ENCODE measurements at places on chromosomes 16 and 17.

DNA sequence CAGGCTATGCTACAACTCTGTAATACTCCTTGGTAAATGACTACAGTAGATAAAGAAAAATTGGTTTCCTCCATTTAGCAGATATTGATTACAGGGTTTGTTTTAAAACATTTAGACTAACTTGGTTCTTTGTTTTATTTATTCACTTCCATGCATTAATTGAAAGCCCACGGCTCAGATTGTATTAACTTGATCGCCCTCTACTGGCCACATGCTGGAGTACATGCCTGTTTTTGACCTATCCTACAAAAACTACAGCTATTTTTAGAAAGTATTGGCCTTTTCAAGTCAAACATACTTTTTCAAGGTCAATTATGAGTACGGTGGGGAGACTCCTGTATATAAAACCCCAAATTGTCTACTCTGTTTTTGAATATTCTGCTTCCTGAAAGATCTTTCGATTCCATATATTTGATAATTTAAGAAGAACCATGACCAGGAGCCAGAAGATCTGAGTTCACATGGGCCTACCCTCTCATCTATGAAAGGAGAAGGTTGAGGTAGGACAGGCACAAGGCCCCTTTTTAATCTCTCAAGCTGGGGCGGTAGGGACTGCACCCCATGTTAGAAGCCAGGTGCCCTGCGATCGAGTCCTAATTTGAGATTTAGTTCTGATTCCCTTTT, 51.8 kb downstream of the CA10 start:
- DNase-seq, result peak; percentile 35

DNA sequence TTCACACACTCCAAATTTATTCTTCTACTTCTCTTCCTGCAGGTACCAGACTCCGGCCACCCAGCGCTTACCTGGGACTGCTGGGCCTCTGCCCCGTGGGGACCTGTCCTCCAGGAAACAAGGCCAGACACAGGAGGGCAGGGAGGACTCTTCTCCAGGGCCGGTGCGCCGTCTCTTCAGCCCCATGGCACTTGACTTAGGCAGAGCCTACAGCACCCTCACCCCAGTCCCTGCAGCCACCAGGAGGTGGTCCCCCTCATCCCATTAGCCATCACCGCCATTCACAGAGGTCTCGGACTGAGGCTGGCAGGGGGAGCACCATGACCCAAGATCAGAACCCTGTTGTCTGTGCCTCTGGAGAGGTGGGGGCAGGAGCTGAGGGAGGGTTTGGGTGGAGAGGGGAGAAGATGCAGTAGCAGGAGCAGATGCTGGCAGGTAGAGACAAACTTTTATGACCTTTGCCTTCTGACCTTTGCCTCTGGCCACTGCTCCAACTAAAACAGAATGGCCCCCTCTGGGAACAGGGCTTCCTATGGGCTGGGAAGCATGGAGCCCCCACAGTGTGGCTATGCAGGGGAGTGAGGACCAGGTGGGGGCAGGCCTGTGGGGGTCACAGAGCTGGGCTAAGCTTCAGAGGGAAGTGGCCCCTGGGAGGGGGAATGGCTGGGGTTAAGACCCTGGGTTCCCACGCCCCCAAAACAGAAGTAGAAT, 1.7 kb upstream of the GCGR start:
- no peak for DNase-seq

DNA sequence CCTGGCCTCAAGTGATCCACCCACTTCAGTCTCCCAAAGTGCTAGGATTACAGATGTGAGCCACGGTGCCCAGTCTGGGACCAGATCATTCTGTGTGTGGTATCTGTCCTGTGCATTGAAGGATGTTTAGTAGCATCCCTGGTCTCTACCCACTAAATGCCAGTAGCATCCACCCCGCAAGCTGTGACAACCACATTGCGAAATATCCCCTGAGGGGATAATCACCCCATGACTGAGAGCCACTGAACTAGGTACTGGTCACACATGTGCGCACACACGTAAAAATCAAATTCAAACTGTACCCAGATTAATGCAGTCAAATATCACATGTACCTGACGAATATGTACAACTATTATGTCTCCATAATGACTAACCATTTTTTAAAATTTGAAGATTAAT, 35.8 kb downstream of the TEKT5 start:
- DNase-seq, result no peak

- peak; percentile 58 for DNase-seq
Measured at GRCh38 chr17:49715717-49716279, 8.0 kb upstream of the SLC35B1 start.

GRCh38 chr16:80540516-80541305, at the start of gene DYNLRB2:
Gene DYNLRB2, plus strand, starts transcription at chr16:80540993. Its CDS starts 84 bp downstream, at chr16:80541077.
- DNase-seq, result peak; percentile 92

- no peak for DNase-seq
Measured at GRCh38 chr16:1047123-1047522, 25.4 kb upstream of the SSTR5 start.

DNA sequence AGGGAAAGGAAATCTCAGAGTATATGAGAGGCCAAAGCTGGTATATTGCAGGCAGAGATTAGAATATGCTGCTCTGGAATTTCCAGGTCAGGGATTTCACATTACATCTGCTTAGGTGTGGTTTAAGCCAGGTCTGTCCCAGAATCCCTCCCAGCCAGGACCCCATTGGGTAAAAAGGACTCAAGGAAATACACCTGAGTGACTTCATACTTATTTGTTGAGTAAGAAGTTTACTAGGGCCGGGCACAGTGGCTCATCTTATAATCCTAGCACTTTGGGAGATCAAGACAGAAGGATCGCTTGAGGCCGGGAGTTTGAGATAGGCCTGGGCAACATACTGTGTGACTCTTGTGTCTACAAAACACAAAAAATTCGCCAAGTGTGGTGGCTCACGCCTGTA, 7.2 kb downstream of the PIPOX start:
- DNase-seq, result no peak

DNA sequence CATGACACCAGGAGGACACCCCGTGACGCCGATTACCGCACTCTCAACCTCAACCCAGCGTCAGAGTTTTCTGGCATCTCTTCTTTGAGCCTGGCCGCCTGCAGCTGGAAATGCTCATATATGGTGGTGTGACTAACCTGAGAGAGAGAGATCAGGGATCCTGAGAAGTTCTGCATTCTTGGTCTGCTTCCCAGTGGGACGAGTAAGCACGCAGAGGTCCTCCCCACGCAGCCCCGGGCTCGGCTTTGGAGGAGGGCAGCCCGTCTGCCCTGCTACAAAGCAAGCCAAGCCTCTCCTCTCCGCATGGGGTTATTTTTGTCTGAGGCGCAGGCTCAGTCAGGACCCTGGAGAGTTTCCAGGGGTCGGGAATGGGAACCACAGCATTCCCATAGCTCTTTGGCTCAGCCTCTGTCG, 16.5 kb downstream of the CRISPLD2 start:
- DNase-seq, result no peak

DNA sequence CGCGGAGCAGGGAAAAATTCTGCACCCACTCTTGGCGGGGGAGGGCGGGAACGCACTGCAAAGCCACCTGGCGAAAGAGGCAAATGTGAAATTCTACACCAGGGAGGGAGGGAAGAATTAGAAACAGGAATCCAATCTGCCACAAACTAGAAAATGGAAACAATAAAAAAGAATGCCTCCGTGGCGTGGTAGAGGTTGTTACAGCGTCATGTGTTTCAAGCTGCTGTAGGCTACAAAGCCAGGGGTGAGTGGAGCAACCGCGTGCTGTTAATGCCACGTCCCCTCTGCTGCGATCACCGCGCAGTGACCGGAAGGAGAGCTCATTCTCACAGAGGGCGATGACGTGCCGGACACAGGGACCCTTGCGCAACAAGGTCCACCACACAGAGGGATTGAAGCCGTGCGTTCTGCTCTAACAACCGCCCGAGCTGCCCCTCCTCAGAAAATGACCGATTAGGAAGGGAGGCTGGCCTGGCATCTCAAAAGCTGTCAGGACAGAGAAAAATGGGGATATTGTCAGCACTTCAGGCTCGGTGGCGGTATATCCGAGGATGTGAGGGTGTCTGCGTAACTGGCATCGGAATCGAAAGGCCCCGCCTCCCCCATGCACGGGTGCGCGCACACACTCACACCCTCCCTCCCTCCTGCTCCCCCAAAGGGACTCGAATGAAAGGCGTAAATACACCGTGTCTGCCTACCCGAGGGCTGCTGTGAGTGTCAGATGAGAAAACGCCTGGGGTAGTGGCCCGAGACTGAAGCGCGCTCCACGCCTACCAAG, 70.8 kb upstream of the TNRC6C start:
- peak; percentile 69 for DNase-seq

DNA sequence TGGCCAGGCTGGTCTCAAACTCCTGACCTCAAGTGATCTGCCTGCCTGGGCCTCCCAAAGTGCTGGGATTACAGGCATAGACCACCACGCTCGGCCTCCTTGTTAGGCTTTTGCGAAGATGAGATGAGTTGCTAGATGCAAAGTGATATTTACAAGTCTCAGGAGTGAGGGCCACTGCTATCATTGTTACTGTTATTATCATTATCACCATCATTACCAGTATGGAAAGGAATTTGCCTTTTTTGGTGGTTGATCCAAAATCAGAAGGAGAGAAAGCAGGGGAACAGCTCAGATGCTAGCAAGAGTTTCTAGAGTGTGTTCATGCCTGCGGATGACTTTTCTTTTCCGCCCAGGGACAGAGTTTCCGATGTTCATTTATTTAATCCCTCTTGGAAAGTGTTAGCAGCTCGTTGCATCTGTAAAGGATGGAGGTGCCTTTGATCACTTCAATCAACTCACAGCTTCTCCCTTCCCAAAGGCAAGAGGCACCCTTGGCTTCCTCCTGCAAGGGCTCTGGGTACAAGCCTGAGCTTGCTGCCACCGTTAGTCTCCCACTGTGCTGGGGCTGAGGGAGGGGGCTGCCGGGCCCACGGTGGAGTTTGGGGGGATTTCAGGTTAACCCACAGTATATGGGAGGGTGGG, 21.6 kb downstream of the ITPRIPL2 start:
- DNase-seq, result no peak

DNA sequence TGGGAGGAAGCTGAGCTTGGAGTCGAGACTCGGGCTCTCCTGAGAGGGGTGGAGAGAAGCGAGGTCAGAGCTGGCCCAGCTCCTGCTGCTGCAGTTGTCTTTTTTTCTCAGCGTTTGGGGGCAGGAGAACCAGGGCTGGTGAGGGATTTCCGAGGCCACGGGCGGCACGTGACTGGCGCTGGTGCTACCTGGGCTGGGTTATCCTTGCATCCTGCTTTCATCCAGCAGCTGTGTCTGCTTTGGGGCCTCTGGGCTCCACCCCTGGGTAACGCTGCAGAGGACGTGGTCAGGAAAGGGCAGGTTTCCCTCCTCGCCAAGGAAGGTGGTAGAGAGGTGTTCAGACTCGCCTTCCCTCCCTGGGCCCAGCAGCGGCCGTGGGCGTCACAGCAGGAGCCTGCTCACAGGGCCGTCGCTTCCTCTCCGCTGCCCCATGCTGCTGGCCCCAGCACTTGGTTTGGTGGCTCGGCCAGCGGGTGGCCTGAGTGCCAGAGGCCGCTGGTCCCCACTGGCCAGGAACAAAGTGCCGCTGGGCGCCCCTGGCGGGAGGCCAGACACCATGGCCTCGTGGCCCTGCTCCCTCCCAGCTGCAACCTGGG, 22.5 kb downstream of the GSE1 start:
- DNase-seq, result no peak

GRCh38 chr17:35350493-35350892, 22.9 kb downstream of the SLFN11 start:
- DNase-seq, result no peak

- no peak for DNase-seq
Measured at GRCh38 chr17:2338315-2338657, 985 bp downstream of the SGSM2 start.

DNA sequence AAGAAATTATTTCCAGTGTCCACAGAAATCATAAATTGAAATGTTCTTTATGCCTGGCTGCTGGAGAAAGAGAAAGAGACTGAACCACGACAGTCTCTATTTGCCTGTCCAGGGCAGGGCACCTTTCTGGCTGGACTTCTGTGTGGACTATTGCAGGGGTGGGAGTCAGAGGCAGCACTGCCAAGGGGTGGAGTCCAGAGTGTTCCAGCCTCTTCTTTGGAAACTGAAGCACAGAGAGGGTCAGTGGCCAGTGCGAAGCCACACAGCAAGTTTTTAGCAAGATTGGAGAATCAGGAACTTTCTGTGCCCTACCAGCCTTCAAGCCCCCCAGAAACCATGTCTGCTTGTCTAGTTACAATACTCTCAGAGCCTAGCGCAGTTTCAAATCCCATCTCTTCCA, 15.3 kb downstream of the KCNG4 start:
- no peak for DNase-seq

- DNase-seq, result no peak
Measured at GRCh38 chr16:54359081-54359480, 72.5 kb upstream of the IRX3 start.

DNA sequence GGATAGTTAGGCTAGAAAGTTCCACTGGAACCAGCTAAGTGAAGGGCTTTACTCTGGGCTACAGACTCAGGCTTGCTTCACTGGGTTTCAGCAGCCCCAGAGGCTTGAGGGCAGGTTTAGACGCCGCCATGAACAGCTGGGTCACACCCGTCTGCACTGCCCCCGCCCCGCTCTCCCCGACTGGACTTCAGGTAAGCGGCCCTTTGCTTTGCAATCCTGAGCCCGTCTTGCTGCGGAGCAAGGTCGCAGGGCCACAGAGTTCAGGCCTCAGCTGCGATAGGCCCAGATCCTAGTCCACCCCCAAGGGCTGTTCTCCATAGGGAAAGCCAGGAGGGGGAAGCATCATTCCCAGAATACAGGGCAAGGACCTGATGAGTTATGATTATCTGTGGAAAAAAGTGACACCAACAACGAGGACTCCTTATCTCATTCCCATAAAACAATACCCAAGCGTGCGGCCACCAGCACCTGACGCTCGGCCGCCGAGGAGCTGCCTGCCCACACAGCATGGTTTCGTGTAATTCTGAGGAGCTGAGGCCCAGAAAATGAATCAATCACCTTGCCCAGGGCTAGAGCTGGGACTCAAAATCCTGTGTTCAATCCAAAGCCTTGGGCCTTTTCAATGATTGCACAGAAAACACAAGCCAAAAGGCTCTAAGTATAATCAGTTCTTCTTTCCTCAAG, 20.4 kb downstream of the MEAK7 start:
- no peak for DNase-seq

DNA sequence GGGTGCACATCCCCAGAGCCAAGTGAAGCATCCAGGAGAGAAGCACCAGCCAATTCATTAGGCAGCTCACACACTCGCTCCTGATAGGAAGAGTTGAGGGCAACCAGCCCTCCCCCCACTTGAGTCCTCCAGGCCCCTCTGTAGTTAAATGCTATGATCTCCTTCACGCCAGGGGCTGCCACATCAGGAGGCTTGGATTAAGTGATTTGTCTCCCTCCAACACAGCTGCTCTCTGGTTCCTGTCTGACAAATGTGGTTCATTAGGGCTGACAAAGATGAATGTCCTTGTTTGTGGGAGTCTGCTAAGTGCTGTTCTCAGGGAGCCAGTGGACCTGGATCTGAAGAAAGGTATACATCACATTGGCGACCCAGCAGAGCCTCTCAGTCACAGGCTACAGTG, 94.5 kb upstream of the WSCD1 start:
- no peak for DNase-seq
